Mesangial cell (primary cell): ENCODE measurements at places on chromosomes 4 and X. TPM values are rescaled to one million over a fixed set of nuclear protein-coding genes. Genes with fewer than 3 reads are reported as not detected.

Gene VEGFD
- total RNA-seq: not detected in 2 replicates

Gene CNGA1
- total RNA-seq: 0.25 and 0.49 TPM in 2 replicates

Gene MAGEB2
- total RNA-seq: not detected in 2 replicates

Gene SMARCA5
- 25.7 and 28.2 TPM in 2 replicates for total RNA-seq

Gene NLRP2B
- not detected in 2 replicates for total RNA-seq
